Stimulated activated naive CD4-positive, alpha-beta T cell treated with Interleukin-2 at 50 U/mL for 16 hours (primary cell): ENCODE measurements at places on chromosomes 5 and 9.

DNA sequence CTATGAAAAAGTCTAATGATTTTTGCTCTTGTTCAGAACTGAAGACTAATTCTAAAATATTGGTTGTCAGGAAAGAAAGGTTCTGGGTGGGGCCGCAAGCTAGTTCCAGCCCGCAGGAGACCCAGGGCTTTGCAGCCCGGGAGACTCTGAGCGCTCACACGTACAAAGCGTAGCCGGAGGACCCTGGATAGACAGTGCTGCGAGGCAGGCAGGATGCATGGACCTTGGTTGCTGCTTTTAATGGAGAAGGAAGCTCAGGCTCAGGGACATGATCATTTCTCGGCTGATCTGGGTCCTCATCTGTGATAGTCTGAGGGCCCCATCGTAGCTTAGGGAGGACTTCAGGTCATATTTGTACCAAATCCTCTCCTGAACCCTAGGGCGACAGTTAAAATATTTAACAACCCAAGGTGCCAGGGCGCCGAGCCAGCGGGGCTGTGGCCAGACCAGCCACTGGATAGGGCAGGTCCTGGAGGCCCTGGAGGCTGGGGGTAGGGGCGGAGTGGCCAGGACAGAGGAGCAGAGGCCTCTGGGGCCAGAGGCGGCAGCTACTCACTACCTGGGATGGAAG lies 70.1 kb upstream of the UNC5A start:
- DNase-seq: no peak

GRCh38 chr9:85038824-85039608 lies 369.5 kb downstream of the NTRK2 start:
- DNase-seq: no peak

DNA sequence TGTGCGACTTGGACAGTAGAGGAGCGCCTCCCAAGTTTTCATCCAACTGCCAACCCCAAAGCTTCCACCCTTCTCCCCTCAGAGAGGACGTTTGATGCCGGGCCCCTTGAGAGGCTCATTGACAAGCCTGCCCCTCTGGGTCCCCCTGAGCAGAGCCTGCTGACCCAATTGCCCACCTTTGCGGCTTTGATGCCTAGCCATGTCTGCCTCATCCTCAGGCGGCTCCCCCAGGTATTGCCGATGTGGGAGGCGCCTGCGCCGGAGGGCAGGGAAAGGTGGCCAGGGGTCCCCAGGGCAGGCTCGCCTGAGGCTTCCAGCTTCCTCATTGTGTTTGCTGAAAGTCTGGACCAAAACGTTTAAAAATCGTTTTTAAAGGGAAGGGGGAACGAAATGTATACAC lies 1.4 kb downstream of the ODF2 start:
- DNase-seq: no peak

DNA sequence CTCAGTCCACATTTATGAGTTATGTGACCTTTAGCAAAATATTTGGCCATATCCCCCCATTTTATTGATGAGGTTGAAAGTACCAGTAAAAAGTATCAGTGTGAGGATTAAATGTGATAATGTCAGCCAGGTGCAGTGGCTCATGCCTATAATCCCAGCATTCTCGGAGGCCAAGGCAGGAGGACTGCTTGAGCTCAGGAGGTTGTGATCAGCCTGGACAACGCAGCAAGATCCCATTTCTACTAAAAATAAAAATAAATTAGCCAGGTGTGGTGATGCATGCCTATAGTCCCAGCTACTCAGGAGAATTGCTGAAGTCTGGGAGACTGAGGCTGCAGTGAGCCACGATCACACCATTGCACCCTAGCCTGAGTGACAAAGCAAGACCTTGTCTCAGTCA lies 71.2 kb downstream of the GRAMD2B start:
- no peak for DNase-seq

GRCh38 chr9:123611226-123611625 lies 255.2 kb downstream of the CRB2 start:
- no peak for DNase-seq

GRCh38 chr5:164335837-164336236 lies 830.4 kb downstream of the MAT2B start:
- no peak for DNase-seq

GRCh38 chr5:170269579-170269978 lies 28.0 kb downstream of the LCP2 start:
- peak; percentile 72 for DNase-seq

- DNase-seq: no peak
These were observed 4.0 kb downstream of the LMBRD2 start for GRCh38 chr5:36147681-36148080.

DNA sequence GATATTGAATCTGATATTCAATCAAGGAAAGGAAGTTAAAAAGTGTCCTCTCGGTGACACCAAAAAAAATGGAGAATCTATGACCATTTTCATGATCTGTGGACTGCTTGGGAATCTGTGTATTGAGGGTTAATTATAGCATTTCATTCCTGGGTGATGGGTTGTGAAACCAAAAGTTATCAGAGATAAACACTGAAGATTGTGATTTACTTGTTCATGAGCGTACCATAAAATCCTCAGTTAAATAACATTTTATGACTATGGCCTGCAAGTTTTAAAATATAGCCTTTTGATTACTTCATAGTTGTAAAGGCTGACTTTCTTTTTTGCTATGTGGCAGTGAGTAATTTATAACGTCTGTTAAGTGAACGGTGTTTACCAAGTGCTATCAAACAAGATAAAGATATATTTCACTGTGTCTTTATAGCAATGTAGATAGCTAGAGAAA lies 267.9 kb upstream of the SEMA6A start:
- DNase-seq: no peak

DNA sequence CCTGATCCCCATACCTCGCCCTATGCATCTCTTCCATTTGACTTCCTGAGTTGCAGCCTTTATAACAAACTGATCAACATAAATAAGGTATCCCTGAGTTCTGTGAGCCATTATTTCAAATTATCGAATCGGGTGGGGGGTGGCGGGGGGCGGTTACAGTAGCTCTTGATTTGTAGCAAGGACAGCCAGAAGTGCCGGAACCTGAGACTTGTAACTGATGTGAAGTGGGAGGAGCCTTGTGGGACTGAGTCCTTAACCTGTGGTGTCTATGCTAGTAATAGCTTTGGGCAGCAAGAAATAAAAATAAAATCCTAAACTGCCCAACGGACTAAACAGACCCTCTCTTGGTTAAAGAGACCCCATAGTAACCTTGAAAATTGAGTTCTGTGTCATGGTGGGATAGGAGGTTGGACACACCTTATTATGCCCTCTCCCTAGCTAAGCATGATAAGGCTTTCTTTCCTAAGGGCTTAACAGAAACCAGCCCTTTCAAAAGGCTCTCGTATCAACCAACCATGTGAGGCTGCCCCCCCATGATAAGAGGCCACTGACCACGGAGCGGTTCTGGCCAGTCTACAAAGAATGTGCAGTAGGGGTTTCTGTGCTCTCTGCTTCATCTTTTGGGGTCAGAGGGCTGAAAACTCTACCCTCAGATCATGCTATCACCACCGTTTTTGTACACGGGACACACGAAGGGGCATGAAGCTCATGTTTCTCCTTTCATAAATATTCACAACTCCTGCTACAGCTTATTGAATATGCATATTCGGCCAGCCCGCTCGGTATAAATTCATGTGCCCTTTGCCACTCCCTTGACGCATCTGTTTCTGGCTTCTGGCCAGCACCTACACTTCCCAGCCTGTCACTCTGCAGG lies 39.5 kb upstream of the IQGAP2 start:
- no peak for DNase-seq

- no peak for DNase-seq
These were observed 62.2 kb downstream of the ADAMTS16 start for GRCh38 chr5:5202321-5202720.

DNA sequence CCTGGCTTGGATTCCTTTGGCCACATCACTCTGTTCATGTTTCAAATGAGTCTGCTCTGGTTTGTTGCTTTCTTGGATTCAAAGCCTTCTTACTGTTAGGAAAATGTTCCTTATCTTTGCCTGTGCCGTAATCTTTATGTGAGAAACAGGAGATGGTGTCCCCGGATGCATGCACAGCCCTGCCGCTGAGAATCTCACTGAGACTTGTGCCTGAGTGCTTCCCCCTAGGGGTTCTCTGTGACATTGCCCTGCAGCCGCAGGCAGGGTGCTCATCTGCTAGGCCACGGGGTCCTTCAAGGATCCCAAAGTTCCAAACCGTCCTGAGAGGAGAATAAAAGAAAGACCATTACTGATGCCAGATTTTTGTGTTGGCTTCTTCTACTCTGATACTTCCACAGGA lies 81.4 kb upstream of the ANKRD55 start:
- peak; percentile 21 for DNase-seq

- no peak for DNase-seq
These were observed 310.2 kb downstream of the AGTPBP1 start for GRCh38 chr9:85431339-85432102.

GRCh38 chr5:79806741-79807140 lies 117.1 kb downstream of the CMYA5 start:
- DNase-seq: no peak

DNA sequence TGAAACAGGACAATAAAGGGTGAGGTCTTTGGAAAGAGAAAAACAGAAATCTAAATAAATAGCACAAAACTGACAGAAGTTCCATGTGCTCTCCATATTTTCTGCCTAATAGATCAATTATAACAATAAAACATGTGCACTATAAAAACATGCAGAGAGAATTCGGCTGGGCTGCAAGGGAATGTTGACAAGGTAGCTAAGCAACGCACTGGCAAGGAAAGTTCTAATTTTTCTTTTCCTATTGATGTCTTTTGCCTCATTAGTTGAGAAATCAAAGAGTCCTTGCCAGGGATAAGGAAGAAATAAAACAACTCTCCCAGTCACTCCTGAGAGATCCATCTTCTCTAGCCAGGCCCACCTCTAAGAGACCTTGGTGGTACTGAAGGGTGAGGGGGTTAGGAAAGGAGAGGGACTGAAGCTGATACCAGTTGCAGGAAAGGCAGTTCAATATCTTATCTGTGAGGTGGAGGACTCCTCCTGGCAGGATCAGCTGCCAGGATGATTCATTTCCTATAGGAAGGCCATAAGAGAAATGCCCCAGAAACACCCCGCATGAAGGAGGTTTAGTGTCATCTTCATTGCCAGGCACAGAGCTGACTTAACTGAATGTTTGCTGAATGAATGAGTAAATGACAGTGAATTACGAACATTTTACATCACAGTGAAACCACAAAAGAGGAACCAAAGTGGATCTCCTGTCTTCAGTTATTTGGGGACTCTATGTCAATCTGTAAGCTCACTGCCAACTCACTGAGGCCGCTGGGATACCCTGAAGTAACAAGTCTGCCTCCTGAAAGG lies 63.7 kb upstream of the IFNK start:
- no peak for DNase-seq

GRCh38 chr5:55437859-55438206 lies 96.9 kb downstream of the PLPP1 start:
- no peak for DNase-seq

DNA sequence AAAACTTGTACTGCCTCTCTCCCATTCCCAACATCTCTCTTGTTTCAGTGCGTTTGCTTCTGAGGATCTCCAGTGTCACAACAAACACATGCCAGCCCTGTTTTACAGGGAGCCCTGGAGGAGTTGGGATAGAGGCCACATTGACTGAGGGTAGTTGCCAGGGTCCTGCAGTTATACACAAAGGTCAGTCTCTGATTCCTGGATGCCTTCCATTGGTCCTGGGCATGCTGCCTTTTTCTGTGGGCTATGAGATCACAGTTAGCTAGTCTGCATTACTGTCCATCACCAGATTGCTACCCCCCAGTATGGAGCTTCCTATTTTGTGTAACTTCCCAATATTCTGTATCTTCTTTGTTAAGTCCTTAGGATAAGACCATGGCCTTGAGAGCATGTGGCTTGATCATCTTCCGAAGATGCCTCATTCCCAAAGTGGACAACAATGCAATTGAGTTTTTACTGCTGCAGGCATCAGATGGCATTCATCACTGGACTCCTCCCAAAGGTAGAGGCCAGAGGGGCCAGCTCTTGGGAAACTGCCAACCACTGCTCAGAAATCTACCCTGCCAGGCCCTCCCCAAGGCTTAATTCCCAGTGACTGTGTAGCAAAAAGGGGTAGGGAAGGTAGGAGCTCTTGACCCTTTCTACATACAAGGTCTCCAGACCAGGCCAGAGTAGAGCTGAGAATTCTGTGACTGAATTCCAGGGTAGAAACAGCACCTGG lies 9.5 kb downstream of the NUDT2 start:
- no peak for DNase-seq

GRCh38 chr5:181189962-181190710 lies 14.9 kb downstream of the TRIM7 start:
- DNase-seq: no peak

GRCh38 chr5:103724271-103724670 lies 161.7 kb upstream of the NUDT12 start:
- DNase-seq: no peak

DNA sequence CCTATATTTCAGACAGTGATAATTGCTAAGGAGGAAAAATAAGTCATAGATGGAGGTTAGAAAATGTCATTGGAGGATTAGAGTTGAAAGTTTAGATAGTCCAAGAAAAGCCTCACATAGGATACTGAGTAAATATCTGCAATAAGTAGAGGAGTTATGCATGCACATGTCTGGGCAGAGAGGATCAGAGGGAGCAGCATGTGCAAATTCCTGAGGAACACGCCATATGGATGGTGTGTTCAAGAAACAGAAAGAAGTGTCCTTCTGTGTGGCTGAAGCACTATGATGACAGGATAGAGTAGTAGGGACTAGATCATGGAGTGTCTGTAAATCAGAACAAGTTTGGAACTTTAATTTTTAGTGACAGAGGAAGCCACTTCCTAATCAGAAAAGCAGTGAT lies 52.2 kb downstream of the SGCD start:
- no peak for DNase-seq

- DNase-seq: no peak
These were observed 36.7 kb upstream of the F2R start for GRCh38 chr5:76679231-76679630.

DNA sequence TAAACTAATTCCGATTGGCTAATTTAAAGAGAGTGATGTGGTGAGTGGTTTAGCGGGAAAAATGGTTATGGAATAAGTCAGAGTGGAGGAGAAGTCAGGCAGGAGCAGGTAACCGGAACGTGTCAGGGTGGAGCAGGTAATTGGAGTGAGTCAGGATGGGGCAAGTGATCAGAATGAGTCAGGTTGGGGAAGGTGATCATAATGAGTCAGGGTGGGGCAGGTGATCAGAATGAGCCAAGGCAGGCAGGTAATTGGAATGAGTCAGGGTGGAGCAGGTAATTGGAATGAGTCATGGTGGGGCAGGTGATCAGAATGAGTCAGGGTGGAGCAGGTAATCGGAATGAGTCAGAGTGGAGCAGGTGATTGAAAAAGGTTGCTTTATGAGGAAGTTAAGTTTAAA lies 101.4 kb downstream of the TMEM167A start:
- no peak for DNase-seq

DNA sequence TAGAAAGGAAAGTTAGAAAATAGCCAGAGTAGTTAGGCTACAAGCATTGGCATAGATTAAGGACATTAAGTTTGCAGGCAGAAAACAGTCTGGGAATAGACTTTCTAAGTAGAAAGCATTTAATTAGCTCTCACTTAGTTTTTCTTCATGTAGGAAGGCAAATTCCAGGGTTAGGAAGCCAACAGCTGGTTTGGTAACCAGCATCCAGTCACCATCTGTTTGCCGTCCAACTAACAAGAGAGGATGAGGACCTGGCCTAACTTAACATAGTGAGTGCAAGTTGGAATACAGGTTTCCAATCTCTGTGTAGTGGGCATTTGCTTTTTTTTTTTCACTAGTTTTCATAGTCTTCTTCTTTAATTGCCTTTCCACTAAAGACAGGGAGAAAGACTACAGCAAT lies 121.7 kb upstream of the NR3C1 start:
- no peak for DNase-seq
